ENCODE measurements at places on chromosomes 11 and 22. TPM values are rescaled to one million over a fixed set of nuclear protein-coding genes. Genes with fewer than 3 reads are reported as not detected.

- no peak for DNase-seq
These were observed 46.4 kb downstream of the RCN1 start for GRCh38 chr11:32137263-32137662.

DNA sequence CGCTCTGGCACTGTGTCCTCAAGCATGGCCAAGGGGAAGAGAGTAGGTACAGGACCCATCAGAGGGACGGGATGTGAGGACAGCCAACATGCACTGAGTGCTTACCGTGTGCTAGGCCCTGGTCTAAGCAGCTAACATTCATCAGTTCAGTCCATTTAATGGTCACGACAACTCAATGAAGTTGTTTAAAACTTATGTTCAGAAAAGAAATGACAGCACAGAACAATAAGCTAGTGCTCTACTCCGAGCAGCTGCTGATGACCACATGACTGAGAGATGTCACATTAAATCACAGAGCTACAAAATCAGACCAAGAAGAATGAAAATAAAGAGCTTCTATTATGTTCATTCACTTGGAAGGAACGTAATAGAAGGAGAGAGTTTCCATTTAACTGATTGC, 26.3 kb downstream of the PRDM10 start:
- no peak for DNase-seq

DNA sequence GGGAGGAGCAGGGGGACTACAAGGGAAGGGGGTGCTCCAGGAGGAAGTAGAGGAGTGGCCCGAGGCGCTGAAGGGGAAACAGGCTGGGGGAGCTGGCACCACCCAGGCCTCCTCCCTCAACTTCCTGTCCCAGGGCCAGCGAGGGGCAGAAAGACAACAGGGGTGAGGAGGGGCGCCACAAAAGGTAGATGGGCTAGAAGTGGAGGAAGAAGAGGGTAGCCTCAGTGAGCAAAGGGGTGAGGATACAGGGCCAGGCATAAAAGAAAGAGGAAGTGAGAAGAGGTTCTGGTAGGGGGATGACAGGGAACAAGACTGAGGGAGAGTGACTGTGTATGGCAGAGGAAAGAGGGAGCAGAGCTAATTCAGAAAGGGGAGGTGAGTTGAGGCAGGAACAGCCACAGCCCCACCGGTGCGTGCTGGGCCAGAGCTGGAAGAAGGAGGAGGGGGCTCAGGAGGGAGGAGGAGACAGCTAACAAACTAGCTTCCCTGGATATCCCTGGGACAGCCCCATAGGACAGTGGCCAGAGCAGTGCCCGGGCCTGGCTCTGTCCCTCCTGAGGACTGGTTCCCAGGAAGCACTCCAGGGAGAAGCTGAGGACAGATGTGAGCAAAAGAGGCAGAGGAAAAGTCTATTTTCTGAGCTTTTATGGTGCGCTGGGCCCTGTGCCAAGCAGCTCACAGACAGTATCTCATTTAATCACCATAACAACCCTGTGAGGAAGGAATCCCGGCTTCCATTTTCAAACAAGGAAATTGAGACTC, 8.5 kb downstream of the DCHS1 start:
- DNase-seq: peak; percentile 35

Gene MMP7
- not detected for total RNA-seq

Gene TMEM191B
- 2.5 TPM for total RNA-seq

Gene OR2D2
- total RNA-seq: not detected

Gene ETS1
- total RNA-seq: 286 TPM

Gene DGAT2
- total RNA-seq: 6.9 TPM

Gene FOLR3
- not detected for total RNA-seq

Gene CCDC34
- 2.4 TPM for total RNA-seq

DNA sequence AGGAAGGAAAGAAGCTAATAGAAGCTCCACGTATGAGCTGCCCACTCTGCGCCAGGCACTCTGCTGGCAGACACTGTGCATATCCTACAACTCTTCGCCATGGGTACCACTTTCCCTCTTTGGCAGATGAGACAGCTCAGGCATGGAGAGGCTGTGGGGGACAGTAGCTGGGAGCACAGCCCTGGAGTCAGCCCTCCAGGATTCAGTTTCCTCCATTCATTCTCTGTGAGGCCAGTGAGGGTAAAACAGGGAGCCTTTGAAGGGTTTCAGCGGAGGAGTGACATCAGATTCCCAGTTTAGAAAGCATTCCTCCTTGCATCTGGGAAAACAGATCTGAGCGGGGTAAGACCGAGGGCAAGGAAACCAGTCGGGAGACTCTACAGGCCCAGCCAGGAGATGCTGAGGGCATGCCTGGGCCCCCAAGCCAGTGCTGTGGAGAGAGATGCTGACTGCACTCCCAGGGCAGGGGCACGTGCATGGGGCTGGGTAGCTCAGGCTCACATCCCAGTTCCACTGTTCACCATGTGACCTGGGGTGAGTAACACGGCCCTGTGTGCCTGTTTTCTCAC, 58.3 kb upstream of the EMID1 start:
- DNase-seq: no peak

DNA sequence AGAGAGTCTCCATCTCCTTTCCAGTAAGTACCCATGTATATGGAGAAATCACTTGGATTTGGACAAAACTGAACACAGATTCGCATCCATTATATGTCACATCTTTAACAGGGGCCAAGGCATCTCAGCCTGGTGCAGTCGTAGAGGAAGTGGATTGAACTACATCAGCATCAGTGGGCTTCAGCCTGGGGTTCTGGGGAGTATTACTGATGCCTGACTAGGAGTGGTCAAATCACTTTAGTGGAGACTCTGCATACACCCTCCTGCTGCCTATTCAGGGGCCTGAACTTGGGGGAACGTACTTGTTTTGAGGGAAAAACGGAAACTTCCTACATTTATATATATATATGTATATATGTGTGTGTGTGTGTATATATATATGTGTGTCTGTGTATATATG, 72.8 kb downstream of the GAB4 start:
- DNase-seq: no peak

DNA sequence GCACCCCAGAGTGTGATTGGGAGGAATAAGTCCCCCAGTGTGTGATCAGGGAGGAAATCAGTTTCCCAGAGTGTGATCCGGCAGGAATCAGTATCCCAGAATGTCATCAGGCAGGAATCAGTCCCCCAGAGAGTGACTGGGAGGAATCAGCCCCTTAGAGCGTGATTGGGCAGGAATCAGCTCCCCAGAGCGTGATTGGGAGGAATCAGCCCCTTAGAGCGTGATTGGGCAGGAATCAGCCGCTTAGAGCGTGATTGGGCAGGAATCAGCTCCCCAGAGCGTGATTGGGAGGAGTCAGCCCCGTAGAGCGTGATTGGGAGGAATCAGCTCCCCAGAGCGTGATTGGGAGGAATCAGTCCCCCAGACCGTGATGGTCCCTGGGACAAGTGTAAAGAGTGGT, 81.1 kb upstream of the EIF3D start:
- no peak for DNase-seq

DNA sequence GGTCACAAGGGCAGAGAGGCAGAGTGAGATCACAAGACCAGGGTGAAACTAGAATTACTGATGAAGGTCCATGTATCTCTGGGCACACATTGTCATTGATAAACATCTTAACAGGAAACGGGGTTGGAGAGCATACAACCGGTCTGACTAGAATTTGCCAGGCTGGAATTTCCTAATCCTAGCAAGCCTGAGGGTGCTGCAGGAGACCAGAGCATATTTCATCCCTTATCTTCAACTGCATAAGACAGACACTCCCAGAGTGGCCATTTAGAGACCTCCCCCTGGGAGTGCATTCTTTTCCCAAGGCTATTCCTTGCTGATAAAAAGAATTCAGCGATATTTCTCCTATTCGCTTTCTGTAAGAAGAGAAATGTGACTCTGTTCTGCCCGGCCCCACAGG, 84.6 kb upstream of the IZUMO1R start:
- DNase-seq: no peak

Gene DEUP1
- not detected for total RNA-seq

Gene XKR3
- total RNA-seq: 0.13 TPM

GRCh38 chr11:94279996-94280395, 24.4 kb upstream of the IZUMO1R start:
- DNase-seq: no peak

DNA sequence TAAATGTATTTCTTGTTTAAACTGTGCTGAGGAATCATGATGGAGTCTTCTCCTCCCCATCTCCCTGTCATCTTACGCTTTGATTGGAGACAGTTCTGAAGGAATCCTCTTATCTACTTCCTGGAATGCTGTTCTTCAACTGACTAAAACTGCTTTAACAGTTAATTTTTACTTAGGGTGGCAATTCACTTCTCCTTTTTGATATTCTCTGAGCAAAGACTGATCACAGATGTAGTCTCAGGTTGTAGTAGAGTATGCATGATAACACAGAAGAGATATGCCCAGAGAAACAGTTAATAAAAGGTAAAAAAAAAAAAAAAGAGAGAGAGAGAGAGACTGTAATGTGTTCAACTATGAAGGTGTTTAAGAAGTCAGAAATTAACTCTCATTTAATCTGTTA, 1.4 kb upstream of the CASP5 start:
- no peak for DNase-seq

DNA sequence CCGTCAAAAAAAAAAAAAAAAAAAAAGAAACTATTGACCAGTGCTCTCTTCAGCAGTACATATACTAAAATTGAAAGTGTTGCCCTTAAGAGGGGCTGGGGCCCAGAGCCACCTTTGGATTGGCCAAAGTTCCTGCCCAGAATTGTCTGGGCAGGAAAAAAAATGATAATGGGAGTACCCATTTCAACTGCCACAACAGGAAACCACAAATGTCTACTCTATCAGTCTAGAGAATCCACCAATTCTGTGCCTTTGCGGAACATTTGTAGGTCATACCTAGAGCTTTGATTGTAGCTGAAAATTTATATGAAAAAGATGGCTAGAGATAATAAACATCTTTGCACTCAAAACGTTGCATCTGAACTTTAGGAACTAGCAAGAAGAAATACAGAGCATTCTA, 69.4 kb downstream of the FAM76B start:
- no peak for DNase-seq

DNA sequence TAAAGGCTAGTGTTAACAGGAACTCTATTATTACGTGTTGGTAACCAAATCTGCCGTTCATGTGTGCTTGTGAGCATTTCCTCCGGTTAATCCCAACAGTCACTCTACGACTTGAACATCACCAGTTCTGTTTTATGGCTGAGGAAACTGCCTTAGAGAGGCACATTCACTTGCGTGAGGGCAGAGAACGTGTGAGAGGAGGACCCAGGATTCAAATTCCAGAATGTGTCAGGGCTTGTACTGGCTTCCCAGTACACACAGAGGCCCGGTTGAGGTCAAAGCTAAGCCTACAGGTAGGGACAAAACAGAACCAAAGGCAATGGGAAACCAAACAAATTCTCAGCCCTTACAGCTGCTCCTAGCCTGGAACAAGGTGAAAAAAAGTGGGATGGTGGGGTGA, 66.9 kb upstream of the TENM4 start:
- no peak for DNase-seq

- DNase-seq: no peak
These were observed 3.9 kb upstream of the RAB39A start for GRCh38 chr11:107924306-107924705.

- DNase-seq: no peak
These were observed 126.7 kb upstream of the BLID start for GRCh38 chr11:122242731-122243130.

- no peak for DNase-seq
These were observed at the start of gene GAL for GRCh38 chr11:68684385-68685356. TSS of gene GAL (plus strand) at chr11:68684544. CDS start at chr11:68684924, 380 bp downstream.

- no peak for DNase-seq
These were observed 11.8 kb upstream of the TP53I11 start for GRCh38 chr11:44962464-44962863.

DNA sequence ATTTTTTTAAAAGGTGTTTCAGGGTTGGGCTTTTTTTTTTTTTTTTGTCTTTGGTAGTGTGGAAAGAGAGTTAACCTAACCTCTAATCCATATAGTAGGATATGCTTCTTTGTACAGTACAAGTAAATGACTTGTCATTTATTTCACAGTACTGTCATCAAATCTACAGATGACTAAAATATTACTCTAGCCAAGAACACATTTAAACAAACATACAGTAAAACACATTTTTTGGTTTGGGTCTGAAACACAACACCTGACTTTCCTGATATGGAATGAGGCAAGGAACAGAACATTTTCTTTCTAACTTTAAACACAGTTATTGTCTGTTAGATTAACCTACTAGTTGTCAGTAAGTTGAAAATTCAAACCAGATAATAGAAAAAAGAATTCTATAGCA, 68.1 kb downstream of the IMMP1L start:
- no peak for DNase-seq

DNA sequence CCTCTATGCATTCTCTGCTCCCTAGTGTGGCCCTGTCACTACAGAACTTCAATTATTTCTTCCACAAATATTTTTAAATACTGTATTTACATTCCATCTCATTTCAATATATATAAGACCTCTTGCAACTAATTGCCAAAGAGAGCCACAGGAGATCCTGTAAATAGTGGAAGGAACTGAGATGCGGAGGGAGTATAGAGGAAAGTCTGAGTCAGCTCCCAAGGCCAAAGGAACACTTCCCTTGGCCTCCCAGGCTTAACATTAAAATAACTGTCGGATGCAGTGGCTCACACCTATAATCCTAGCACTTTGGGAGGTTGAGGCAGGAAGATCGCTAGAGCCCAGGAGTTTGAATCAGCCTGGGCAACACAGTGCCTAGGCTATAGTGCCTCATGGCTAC, 31.2 kb downstream of the RBFOX2 start:
- DNase-seq: no peak

Gene CCDC73
- not detected for total RNA-seq

DNA sequence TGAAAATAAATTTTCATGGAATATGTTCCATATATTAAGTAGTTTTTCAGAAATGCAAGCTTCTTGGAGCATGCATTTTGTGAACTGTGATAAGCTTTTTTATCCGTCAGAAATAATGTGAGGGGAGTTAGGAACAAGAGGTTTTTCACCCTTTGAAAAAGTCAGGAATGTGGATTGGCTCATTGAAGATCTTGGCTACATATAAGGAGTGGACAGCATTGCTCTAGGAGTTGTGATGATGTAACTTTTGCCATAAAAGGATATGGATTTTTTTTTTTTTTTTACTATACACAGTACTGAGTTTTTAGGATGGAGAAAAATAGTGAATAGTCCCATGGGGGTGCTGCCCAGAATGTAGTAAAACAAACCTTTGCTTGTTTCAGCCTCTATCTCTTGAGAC, 180.2 kb downstream of the NAV2 start:
- no peak for DNase-seq

DNA sequence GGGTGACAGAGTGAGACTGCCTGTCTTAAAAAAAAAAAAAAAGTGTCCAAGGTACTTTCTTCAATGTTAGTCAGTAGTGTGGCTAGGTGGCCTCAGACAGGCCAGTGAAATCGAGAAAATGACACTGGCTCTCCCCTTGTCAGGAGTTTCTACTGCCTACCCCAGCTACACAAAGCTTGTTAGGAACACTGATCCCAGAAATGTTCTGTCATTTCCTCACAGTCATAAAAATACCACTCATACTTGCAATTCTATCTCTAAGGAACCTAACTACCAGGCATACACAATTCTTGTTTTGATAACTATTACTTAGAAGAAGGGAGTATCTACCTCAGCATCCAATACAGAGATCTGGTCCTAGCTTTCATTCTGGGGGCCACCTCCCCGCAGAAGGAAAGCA, 31.3 kb downstream of the ATP6V1E1 start:
- DNase-seq: no peak

Data from activated B cell treated with CpG ODN at 0.5 μM for 24 hours (primary cell).